Subcutaneous preadipocyte (primary cell): ENCODE measurements at places on chromosomes 1 and 21. TPM values are rescaled to one million over a fixed set of nuclear protein-coding genes. Genes with fewer than 3 reads are reported as not detected.

Gene HSD11B1
- 1.2 and 16.5 TPM in 2 replicates for total RNA-seq

Gene MMEL1
- total RNA-seq = not detected in 2 replicates

Gene ZNF697
- total RNA-seq = 12.9 and 19.4 TPM in 2 replicates

Gene BACE2
- total RNA-seq = 16.4 and 20.9 TPM in 2 replicates

Gene CELSR2
- under 0.01 TPM in 2 replicates for total RNA-seq

Gene TMOD4
- not detected in 2 replicates for total RNA-seq
